Hematopoietic multipotent progenitor cell treated with erythropoietin and hydrocortisone succinate and interleukin-3 and kit ligand, for 17 days (in vitro differentiated cells): ENCODE measurements at places on chromosomes 5 and 9.

- peak; percentile 61 for DNase-seq
These were observed 110.4 kb upstream of the NR5A1 start for GRCh38 chr9:124617477-124618141.

DNA sequence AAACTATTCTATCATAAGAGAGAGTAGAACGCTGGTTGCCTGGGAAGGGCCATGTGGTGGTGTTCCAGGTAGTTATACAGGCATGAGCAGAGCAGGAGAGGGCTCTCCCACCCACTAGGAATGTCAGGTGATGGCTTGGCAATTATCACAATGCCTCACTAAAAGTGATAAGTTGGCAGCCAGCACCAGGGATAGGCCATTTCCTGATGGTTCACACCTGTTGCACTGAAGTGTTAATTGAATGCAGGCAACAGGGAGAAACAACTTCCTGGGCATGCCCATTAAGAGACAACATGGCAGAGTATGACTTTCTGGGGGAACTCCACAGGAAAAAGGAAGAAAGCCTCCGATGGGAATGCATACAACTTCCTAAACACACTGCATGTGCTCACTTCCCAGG, 593.2 kb downstream of the ELAVL2 start:
- DNase-seq = no peak

- no peak for DNase-seq
These were observed 21.5 kb upstream of the RNF20 start for GRCh38 chr9:101512116-101512515.

- peak; percentile 67 for DNase-seq
These were observed 2.0 kb downstream of the GADD45G start for GRCh38 chr9:89606624-89607311.

GRCh38 chr9:122128007-122128968, 31.3 kb downstream of the NDUFA8 start:
- no peak for DNase-seq

DNA sequence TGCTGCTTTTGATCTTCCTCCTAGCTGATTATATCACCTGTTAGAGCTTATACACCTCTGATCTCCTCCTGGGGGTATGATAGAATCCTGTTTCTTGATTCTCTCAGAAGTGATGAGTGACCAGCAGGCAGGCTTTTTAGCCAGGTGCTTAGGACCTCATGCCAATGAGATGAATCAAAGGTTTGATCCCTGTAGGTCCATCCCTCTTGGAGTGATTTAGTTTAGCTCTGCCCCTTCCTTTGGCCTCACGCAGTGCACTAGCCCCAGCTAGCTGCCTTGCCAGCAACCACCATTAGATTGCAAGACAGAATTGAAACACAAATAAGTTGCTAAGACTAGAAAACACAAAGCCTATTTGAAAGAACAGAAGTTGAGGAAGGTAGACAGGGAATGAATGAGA, 84.4 kb downstream of the ZSWIM6 start:
- DNase-seq = no peak

DNA sequence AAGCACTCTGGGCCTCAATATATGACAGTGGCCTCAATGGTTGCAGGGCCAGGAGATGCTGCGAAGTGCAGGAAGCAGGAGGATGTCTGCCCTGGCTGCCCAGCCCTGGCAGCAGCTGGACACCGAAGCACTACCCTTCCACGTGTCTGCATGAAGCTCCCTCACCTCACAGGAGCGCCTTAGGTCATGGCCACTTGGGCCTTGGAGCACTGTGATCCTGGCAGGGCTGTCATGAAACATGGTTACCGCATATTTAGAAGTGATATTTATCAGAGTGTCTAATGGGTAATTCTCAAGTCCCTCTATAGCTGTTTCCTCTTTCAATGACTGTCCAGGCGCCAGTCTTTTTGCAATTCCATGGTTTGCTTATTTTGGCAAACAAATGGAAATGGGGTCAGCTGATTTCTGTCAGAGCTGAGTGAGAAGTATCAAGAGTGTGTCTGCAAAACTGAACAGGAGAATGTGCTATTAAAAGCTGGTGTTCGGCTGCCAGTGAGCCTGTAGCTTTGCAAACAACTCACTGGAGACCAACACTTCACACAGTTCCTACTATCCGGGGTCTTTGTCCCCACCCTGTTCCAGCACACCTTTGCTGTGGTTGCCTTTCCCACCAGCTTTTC, 285.9 kb downstream of the KIF4B start:
- DNase-seq = no peak

DNA sequence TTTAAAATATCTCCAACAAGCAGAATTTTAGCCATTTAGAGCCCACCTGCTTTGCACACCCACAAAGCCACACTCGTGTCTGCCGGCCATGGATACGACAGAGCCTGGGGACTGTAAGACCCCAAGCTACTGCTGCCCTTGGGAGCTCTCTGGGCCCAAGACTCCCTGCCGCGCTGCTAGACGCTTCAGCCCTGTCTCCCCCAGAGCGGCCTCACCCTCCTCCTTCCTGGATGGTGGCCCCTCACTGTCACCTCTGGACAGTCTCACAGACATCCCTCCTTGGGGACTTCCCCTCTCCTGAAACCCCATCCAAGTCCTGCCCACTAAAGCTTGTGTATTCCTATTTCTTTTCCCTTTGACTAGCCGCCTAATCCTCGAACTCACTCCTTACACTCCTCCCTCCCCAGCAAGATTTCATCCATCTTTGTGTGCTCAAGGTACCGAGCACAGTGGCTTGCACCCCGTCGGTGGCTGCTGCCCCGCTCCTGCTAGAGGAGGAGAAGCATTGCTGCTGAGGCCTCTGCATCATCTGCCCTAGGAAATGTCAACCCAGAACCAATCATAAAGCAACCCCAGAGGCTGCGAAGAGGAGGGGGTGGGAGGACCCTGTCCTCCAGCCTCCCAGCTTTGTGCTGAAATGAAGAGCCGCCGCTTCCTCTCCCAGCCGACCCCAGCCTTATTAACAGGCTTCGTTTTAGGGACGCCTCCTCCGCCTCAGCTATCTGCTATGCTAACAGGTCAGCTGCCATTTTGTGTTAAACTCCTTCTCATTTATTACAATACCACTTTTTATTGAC, 71.2 kb downstream of the CFAP77 start:
- DNase-seq = no peak

DNA sequence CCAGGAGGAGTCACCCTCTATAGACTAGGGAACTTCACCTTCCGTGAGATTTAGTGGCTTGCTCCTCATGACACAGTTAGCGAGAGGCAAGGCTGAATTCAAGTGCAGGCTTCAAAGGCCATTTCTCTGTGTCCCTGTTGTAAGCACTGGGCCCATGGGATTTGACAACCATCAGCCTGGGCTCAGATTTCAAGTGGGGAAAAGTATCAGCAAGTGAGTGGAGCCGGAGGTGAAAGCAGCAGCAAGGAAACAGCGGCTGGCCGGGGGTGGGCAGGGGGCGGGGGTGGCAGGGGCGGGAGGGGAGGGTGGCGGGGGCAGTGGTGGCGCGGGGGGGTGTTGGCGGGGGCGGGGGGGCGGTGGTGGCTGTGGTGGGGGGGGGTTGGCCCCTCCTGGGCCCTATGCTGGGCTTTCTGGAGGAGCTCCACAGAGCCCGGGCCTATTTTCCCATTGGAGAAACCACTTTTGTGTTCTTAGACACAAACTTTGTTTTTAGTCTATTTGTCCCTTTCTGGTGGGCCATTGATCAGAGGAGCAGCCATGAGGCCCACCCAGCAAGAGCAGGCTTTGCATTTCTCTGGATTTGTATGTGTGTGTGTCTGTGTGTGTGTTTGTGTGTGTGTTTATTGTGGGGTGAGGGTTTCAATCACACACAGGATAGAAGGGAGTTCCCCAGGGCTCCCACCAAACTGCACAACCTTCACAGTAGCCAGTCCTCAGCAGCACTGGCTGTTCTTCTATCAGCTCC, 165.4 kb upstream of the RAI14 start:
- no peak for DNase-seq

DNA sequence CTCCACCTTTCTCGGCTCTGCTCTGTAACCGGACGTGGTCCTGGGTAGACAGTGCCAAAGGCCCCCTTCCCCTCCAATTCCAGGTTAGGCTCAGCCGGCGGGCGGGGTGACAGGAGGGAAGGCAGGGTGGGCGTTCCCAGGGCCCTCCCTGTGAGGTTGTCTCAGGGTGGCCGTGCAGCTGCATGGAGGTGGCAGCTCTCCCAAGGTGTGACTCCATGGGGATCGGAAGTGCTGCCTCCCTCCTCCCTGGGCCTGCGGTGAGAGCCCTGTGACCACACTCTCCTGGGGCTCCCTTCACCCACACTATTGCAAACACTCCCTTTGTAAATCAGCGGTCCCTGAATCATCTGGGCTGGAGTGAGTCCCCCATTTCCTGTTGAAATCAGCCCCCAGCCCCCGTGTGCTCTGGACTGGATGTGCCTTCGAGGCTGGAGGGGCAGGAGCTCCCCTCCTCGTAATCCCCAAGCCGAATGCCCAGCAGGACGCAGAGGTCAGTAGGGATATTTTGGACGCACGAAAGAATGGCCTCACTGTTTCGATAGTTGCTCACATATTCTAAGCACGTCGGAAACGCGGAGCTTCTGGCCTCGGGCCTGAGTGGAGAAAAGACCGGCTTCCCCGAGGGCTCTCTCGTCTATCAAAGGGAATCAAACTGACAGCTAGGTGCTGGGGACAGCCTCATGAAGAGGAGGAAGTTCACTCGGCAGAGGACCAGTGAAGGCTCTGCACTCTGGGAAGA, 107.6 kb upstream of the COL5A1 start:
- DNase-seq = no peak

DNA sequence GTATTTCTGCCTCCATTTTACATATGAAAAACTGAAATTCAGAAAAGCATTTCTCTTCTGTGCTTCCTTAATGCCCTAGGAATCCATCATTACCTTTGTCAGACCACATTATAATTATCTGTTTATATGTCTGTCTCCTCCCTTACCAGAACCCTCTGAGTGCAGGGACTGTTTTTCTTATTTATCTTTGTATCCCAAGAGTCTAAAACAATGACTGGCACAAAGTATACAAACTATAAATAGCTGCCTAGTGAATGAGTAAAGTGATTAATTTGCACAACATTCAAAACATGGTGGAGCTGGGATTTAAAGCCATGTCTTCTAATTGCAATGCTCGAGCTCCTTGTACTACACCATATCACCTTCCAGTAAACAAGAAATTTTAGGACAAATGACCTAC, 49.3 kb upstream of the HK3 start:
- DNase-seq = no peak
